NCI-H526 (cell line): ENCODE measurements at places on chromosomes 2 and 18.
A peak's percentile ranks its signal among the peaks of the same experiment; 100 is the strongest.

DNA sequence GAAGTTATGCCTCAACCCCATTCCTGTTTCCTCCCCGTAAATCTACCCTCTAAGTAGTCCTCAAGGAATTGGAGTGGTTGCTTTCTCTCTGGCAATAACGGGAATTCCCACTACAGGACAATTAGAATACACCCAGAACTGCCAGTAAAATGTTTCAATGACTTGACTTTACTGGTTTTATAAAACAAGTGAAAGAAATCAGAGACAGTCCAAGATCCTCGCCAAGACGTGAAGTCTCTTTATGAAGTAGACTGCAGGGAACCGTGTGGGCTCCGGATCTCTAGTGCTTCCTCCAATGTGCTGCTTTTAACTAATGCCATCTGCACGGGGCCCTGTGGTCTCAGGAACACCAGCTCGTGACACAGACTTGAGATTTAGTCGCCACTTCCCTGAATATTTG, 101.4 kb downstream of the CPO start:
- DNase-seq: no peak

- DNase-seq: peak; percentile 3
These were observed 80.2 kb upstream of the GCFC2 start for GRCh38 chr2:75790814-75791467.

GRCh38 chr18:69817335-69817940, 130.2 kb downstream of the CD226 start:
- DNase-seq: no peak

DNA sequence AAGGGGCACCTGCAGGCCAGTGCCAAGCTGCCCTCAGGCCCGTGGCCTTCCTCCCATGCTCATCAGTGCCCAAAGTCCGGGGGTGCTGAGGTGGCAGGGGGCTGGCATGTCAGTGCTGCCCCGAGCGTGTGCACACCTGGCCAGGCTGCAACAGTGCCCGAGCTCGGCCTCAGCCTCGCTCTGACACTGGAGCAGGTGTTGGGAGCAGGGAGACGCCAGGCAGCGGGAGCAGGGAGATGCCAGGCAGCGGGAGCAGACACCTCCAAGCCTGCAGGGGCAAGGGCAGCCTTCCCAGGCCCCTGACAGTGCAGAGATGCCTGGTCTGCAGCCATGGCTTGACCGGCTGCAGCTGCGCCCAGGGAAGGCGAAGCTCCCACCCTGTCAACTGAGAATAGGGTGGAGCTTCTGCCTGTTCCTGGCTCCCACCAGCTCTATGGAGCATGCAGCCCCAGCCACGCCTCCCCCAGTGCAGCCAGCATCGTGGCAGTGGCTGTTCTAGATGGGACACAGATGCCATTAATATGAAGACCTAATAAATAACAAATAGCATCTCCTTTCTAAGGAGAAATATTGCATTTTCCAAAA, 82.4 kb downstream of the DTNB start:
- no peak for DNase-seq

DNA sequence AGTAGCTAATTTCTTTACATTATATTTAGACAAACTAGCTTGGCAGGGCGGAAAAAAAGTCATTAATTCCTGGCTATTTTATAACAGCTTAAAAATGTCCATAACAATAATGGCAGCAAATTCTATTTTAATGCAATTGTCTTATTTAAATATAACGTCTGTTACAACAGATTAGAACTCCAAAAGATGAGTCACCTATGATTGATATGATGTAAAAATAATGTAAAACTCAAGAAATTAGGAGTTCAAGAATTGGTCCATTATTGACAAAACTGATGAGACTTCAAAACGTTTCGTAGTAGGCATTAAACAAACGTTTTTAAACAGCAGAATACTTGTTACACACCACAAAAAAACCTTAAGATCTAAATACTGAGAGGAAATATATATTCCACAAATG, 2.7 kb downstream of the XPO1 start:
- no peak for DNase-seq

GRCh38 chr18:10057894-10058791, 144.3 kb downstream of the VAPA start:
- no peak for DNase-seq

GRCh38 chr2:174681099-174682006, 82.9 kb downstream of the CHRNA1 start:
- DNase-seq: peak; percentile 63

GRCh38 chr2:27086724-27087593, at the start of gene KHK:
Gene KHK, plus strand, starts transcription at chr2:27086772. Its CDS starts 488 bp downstream, at chr2:27087260.
- DNase-seq: peak; percentile 80

DNA sequence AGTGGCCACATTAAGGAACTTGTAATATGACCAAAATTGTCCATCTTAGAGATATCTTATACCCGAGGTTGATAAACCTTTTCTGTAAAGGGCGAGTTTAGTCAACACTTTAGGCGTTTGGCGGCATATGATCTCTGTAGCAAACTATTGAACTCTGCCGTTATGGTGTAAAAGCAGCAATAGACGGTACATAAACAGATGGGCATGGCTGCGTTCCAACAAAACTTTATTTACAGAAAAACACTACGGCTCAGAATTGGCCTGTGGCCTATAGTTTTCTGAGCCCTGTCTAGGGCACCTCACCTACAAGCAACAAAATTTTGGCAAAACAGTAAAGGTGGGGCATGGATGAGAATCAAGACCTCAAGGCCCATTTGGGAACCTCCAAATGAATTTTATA, 121.9 kb upstream of the HAAO start:
- DNase-seq: no peak
